ENCODE measurements at places on chromosomes 3 and 15. TPM values are rescaled to one million over a fixed set of nuclear protein-coding genes. Genes with fewer than 3 reads are reported as not detected.

SAMMSON gene
- not detected for total RNA-seq

TMEM207 gene
- total RNA-seq = not detected

CHL1 gene
- total RNA-seq = 8.9 TPM

PAQR9 gene
- total RNA-seq = 0.17 TPM

SMAD6 gene
- total RNA-seq = 16.6 TPM

RAD51 gene
- total RNA-seq = 4.1 TPM

CLDN18 gene
- under 0.01 TPM for total RNA-seq

SMCO1 gene
- total RNA-seq = not detected

ASB14 gene
- total RNA-seq = not detected

GABRG3 gene
- total RNA-seq = not detected

UBAP1L gene
- 1.5 TPM for total RNA-seq

CPLX3 gene
- not detected for total RNA-seq

CD86 gene
- total RNA-seq = not detected

ZNF860 gene
- total RNA-seq = 1.0 TPM

KLF15 gene
- 4.1 TPM for total RNA-seq

AQP9 gene
- not detected for total RNA-seq

TTLL13 gene
- total RNA-seq = not detected

DAZL gene
- total RNA-seq = not detected

OSBPL10 gene
- total RNA-seq = 9.5 TPM

GOLGA6L25 gene
- total RNA-seq = not detected
